Activated naive CD4-positive, alpha-beta T cell (primary cell): ENCODE measurements at places on chromosomes 2 and 18.

GRCh38 chr2:48198371-48198770 lies 292.1 kb upstream of the FBXO11 start:
- DNase-seq: no peak

DNA sequence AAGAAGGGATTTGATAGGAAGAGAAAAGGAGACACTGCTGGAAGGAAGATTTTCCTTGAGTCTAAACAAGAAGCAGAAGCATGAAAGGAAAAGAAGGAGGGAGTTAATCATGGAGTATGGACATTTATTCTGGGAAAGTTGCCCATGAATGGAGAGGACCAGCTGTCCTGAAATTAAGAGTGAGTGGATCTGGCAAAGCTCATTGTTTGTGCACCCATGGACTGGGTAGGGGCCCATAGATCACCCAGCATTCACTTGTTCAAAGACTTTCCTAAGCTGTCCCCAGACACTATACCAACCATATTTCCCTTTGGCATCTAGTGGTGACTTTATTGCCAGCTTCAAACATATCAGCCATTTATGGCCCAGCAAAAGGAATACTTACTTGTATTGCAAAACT lies 422.7 kb downstream of the FBXO15 start:
- no peak for DNase-seq

DNA sequence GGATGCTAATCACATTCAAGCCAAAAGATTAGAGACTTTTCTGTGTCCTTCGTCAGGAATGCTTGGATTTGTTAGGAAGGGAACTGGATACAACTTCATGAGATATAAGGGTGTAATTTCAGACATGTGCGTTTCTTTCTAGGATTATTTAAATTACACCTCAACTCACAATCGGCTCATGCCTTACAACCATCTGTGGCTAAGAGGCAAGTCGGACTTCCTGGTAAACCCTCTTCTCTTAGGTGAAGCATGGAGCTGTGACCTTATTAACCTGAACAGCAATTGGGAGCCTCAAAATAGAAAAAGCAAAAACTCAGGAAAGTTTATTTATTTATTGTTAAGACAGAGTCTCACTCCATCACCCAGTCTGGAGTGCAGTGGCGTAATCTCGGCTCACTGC lies 61.8 kb downstream of the SEMA4F start:
- no peak for DNase-seq

GRCh38 chr2:223993634-223994232 lies 36.5 kb downstream of the MRPL44 start:
- peak; percentile 26 for DNase-seq

DNA sequence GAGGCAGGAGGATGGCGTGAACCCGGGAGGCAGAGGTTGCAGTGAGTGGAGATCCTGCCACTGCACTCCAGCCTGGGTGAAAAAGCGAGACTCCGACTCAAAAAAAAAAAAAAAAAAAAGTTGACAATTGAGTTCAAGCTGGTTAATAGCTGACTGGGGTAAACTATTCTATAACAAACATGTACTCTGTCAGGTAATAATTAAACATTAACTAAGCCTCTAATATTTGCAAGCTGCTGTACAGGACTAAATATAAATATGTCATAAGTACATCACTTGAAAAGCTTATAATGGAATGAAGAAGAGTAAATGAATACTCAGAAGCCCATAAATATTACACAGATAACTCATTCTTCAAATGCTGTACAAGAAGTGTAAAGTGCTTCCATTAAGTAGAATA lies 190.4 kb upstream of the CRIM1 start:
- no peak for DNase-seq

DNA sequence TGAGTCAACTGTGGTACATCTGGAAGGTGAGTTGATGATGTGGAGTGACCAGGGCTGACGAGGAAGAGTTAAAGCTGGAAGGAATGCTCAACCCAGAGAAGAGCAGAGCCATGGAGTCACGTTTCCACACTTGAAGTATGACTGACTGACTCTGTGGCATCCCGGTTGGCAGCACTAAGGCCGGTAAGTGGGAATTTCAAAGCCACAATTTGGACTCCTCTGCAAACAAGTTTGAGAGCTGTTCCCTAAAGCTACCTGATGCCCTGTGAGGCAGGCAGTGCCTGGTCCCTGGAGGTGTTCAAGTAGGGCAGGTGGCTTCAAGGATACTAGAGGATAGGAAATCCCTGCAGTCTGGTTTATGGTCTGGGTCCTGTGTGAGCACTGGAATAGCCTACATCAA lies 69.3 kb upstream of the ITGB6 start:
- DNase-seq: no peak

DNA sequence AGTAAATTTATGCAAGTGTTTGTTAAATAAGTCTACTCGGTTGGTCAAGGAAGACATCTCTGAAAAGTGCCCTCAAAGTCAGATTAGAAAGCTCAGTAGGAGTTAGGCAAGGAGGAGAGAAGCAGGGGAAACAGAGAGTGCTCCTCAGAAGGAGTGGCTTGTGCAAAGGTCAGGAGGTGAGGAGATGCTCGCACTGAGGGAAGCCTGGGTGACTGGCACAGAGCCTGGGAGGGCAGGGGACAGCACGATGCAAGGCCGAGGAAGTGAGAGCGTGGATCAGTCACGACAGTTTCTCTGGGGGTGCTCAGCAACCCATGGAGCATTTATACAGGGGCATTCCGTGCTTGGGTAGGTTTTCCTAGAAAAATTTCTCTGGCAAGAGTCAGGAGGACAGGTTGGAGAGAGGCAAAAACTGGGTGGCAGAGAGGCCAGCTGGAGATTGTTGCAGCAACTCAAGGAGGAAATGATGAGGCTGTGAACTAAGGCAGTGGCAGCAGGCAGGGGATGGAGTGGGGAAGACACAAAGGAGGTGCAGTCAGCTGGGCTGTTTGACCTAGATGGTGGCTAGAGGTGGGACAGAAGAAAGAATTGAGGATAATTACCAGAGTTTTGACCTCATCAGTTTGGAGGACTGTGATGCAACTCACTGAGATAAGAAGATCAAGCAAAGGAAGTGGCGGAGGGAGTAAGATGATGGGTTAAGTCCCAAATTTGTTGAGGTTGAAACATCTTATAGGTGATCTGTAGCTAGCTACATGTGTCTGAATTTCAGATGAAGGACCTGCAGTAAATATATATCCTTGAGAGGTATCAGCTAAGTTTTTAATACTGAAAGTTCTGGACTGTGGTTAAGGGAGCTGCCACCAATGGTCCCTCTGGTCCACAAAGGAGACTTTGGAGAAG lies 52.4 kb downstream of the BCL2 start:
- no peak for DNase-seq

GRCh38 chr18:22363867-22364463 lies 53.8 kb downstream of the CTAGE1 start:
- DNase-seq: no peak

DNA sequence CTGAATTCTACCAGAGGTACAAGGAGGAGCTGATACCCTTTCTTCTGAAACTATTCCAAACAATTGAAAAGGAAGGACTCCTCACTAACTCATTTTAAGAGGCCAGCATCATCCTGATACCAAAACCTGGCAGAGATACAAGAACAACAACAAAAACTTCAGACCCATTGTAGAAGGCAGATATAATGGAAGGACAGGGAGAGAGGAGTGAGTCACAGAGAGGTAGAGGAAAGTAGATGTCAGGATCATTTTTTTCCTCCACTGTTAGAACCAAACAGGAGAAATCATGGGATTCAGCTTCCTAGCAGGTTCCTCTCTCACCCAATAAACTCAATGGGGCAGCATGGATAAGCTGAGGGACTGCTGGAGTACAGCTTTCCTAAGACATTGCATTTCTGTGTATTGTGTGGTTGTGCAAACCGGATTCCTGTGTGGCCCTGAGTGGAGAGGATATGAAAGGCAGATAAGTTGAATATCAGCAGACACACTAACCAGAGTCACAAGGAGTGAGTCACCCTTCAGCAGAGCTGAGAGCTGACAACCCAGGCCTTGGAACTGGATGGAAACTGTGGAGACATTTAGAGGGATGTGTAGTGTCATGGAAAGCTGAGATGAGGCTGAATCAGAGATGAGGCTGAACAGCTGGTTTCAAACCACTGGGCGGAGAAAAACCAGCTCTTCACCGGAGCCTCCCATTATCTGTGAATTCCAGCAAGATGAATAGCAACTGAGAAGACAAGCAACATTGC lies 60.9 kb upstream of the MMADHC start:
- no peak for DNase-seq

GRCh38 chr2:64854773-64855237 lies 134.4 kb upstream of the SLC1A4 start:
- DNase-seq: no peak
